ENCODE measurements at places on chromosomes 16 and 17.

- no peak for DNase-seq
These were observed 20.9 kb upstream of the SYT17 start for GRCh38 chr16:19147126-19147525.

DNA sequence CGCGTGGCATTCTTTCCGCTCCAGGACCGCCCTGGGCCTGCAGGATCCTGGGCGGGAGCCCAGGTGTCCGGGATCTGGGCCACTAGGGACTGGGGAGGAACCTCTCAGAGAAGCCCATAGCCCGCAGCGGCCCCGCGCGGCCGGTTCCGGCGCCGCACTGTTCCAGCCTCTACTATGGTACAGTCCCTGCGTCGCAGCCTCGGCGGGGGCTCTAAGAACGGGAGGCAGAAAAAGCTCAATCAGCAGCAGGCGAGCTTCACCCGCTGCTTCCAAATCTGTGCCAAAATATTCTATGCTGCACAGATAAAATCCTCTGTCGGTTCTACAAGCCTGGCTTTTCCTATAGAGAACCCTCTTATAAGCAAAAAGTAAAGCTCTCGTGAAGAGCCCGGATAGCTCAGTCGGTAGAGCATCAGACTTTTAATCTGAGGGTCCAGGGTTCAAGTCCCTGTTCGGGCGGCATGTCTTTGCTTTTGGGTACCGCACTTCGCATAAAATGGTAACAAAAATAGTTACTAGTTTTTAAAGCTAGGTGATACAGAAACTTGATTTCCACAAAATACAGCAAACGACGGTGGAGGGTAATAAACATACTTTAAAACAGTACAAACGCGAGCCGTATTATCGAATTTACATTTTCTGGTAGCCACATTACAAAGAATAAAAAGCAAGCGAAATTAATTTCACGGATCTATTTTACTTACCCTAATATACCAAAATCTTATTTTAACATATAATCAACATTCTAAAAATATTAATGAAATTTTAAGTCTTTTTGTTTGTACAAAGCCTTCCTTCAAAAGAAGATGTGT lies 661 bp upstream of the ALOXE3 start:
- DNase-seq, result peak; percentile 72

- DNase-seq, result no peak
These were observed 49.9 kb upstream of the ELAC2 start for GRCh38 chr17:13067629-13068303.

- DNase-seq, result no peak
These were observed 15.7 kb downstream of the PRSS27 start for GRCh38 chr16:2704166-2704982.

- no peak for DNase-seq
These were observed 12.4 kb upstream of the TEX19 start for GRCh38 chr17:82346342-82347300.

- DNase-seq, result no peak
These were observed 1.0 kb downstream of the ST3GAL2 start for GRCh38 chr16:70437582-70438557.

- peak; percentile 70 for DNase-seq
These were observed 174.8 kb downstream of the PRKCB start for GRCh38 chr16:24010440-24011089.

DNA sequence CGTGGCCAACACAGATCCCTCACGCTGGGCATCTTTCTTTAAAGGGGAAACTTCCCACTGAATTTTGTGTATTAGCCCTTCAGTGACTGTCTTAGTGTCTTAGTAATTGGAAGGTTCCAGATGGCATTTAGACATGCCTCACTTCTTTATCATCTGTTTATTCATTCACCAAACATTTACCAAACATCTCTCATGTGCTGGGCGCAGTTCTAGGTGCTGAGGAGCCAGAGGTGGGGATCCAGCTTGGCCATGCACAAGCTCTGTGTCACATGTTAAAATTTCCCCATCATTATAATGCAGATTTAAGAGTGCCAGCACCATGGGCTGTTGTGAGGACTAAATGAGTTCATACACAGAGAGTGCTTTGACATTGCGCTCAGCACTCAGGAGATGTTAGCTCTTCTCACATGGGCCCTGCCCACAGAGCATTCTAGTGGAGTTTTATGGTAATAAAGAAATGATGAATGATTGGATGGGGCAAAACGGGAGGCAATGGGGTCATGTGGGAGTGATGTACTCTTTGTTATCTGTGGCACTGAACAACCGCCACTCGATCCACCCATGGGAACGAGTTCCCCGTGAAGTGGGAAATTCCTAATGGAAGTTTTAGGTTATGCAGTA lies 119.7 kb downstream of the SNX29 start:
- DNase-seq, result no peak

Data from hematopoietic multipotent progenitor cell (in vitro differentiated cells).